ENCODE measurements at places on chromosomes 5 and 9. TPM values are rescaled to one million over a fixed set of nuclear protein-coding genes. Genes with fewer than 3 reads are reported as not detected.

DNA sequence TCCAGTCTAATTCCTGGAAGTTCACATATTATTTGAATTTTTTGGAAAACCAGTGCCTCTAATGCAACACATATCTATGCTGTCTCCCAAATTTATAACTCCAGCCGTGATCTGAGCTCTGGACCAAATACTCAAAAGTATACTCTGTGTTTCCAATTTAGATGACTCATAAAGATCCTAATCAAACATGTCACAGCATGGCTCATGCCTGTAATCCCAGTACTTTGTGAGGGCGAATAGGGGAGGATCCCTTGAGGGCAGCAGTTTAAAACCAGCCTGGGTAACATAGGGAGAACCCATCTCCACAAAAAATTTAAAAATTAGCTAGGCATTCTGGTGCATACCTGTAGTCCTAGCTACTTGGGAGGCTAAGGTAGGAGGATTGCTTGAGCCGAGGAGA lies 388.0 kb downstream of the CDH12 start:
- H3K4me1 ChIP-seq: no peaks in the 10 kb centered on the region
- no peak overlapping the region for H3K27ac ChIP-seq
- no peak overlapping the region for H3K4me3 ChIP-seq
- no peaks in the 10 kb centered on the region for H3K36me3 ChIP-seq

DNA sequence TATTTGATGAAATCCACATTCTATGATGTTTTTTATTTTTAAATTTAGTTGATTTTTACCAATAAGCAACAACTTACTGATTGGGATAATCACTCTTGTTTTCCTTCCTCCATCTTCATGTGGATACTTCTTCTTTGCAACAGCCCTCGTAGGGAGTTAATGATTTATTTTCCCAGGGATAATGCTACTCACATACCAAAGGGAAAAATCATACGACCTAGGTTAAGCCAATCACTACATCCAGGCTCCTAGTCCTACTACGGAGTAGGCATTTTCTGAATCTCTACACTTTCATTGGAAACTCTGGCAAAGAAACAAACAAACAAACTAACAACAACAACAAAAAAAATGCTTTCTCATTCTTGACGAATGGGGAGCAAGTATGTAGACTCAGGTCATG lies 663.4 kb downstream of the PTPRD start:
- no peaks in the 10 kb centered on the region for H3K36me3 ChIP-seq
- H3K27me3 ChIP-seq: no peaks in the 10 kb centered on the region
- no peak overlapping the region for H3K27ac ChIP-seq
- no peaks in the 10 kb centered on the region for H3K4me1 ChIP-seq
- no peak overlapping the region for H3K4me3 ChIP-seq

- no peaks in the 10 kb centered on the region for H3K36me3 ChIP-seq
- no peaks in the 10 kb centered on the region for H3K4me1 ChIP-seq
- H3K4me3 ChIP-seq: no peak overlapping the region
- no peak overlapping the region for H3K27ac ChIP-seq
Observed at GRCh38 chr5:79857714-79858409, 133.2 kb downstream of the MTX3 start.

DNA sequence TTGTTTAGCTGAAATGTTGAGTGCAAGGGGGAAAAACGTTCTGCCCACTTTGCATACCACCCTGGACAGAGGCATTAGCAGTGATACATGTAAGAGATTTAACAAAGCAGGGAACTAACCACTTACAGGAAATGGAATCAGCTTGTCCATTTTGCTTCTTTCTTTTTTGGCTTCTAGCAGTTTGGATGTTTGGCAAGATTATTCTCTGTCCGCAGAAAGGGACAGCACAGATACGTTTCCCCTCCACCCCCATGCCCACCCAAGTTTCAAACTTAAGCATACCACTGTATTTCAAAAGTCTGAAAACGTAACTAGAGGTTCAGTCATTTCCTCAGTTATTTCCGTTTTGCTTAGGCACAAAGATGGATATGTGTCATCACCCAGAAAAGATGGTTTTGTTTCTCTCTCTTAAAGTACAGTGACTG lies 118.4 kb downstream of the GDNF start:
- no peak overlapping the region for H3K4me3 ChIP-seq
- no peaks in the 10 kb centered on the region for H3K27me3 ChIP-seq
- peaks cover 11% of the 10 kb centered on the region for H3K36me3 ChIP-seq
- no peak for DNase-seq

- H3K4me3 ChIP-seq: no peak overlapping the region
- peaks cover 60% of the 10 kb centered on the region for H3K4me1 ChIP-seq
- DNase-seq: no peak
- H3K27me3 ChIP-seq: no peaks in the 10 kb centered on the region
- H3K36me3 ChIP-seq: peaks cover 11% of the 10 kb centered on the region
Observed at GRCh38 chr5:126445502-126446174, 22.4 kb downstream of the GRAMD2B start.

DNA sequence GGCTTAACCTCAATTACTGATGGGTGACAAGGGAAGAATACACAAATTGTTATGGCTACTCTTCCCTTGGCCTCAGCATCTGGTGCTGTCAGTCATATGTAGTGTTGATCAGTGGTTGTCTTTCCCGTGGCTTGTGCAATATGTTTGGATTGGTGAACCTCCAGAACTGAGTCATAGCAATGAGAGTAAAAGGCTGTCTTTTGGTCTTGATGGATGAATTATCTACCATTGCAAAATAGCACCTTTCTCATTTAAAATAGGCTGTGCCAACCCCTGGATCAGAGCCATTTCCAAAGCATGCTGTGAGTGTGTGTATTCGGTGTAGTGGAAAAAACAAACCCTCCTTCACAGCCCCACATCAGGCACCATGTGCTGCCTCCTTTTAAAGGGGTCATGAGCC lies 14.6 kb upstream of the F2R start:
- H3K27me3 ChIP-seq: no peaks in the 10 kb centered on the region
- H3K4me1 ChIP-seq: peaks cover 6% of the 10 kb centered on the region

DNA sequence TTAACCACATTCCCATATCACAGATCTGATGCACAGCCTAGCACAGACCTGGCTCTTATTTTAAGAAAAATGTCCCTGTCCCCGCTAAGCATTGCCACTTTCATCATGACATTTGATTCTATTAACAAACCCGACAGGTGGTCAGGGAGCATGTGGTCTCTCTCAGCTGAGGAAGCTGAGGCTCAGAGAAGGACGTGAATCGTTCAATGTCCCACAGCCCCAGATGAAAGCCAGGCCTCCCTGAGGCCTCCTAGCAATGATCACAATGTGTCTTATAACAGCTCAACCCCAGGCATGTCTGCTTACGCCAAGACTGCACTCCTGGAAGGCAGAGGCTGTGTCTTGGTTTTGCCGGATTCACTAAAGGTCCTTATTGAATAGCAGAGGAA lies 10.4 kb upstream of the CRB2 start:
- H3K4me3 ChIP-seq: no peak overlapping the region
- peaks cover 9% of the 10 kb centered on the region for H3K4me1 ChIP-seq
- H3K27ac ChIP-seq: no peak overlapping the region

- no peak overlapping the region for H3K4me3 ChIP-seq
- no peaks in the 10 kb centered on the region for H3K4me1 ChIP-seq
- DNase-seq: no peak
- no peak overlapping the region for H3K27ac ChIP-seq
Observed at GRCh38 chr5:119913425-119913824, 284.1 kb downstream of the FAM170A start.

DNA sequence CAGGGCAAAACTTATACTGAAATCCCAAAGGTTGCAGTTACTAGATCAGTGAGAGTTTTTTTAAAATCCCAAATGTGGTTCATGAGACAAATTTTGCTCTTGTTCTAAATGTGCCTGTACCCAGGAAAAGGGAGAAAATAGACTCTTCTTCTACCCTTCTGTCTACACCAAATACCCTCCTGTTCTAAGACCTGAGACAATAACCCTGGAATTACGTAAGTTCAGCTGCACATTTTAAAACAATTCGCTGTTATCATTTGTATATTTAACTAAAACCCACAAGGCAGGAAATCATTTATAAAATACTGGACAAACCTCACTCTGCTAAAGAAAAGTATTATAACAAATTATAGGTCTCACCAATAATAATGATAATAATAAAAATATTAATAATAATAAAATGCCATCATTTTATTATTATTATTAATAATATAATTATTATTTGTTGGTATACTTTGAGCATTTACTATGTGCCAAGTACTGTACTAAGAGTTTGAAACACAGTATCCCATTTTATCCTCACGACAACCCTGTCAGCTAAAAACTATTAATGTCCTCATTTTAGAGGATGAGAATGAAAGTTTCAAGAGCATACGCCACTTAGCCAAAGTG lies 49.8 kb upstream of the AFAP1L1 start:
- no peaks in the 10 kb centered on the region for H3K4me1 ChIP-seq
- no peaks in the 10 kb centered on the region for H3K36me3 ChIP-seq
- peaks cover 5% of the 10 kb centered on the region for H3K27me3 ChIP-seq

DNA sequence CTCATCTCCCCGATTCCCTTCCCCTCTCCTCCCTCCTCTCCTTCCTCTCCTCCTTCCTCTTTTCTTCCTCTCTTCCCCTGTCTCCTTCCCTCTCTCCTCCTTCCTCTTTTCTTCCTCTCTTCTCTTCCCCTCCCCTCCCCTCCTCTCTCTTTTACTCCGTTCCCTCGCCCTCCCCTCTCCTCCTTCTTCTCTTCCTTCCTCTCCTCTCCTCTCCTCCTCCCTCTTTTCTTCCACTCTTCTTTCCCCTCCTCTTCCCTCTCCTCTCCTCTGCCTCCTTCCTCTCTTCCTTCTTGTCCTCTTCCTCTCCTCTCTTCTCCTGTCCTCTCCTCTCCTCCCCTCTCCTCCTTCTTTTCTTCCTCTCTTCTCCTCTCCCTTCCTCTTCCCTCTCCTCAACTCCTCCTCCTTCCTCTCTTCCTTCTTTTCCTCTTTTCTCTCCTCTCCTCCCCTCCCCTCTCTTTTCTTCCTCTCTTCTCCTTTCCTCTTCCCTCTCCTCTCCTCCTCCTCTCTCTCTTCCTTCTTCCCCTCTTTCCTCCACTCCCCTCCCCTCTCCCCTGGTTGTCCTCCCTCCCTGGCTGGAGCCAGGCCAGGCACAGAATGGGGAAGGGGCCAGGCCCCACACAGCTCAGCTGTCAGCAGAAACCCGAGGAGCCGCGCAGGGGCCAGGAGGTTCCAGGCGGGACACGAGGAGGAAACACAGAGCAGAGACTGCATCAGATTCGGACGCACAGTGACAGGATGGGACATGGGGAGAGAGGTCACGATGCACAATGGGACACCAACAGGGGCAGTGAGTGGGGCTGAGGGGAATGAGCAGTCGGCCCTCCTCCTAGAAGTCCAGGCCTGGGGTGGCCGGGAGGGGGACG lies 48.0 kb downstream of the CAMK2A start:
- no peak overlapping the region for H3K27ac ChIP-seq
- no peaks in the 10 kb centered on the region for H3K4me1 ChIP-seq
- no peaks in the 10 kb centered on the region for H3K27me3 ChIP-seq
- H3K36me3 ChIP-seq: no peaks in the 10 kb centered on the region
- DNase-seq: no peak

- H3K36me3 ChIP-seq: no peaks in the 10 kb centered on the region
- no peak for DNase-seq
- H3K27ac ChIP-seq: no peak overlapping the region
- no peaks in the 10 kb centered on the region for H3K27me3 ChIP-seq
Observed at GRCh38 chr5:73977146-73977545, 351.1 kb downstream of the ARHGEF28 start.

DNA sequence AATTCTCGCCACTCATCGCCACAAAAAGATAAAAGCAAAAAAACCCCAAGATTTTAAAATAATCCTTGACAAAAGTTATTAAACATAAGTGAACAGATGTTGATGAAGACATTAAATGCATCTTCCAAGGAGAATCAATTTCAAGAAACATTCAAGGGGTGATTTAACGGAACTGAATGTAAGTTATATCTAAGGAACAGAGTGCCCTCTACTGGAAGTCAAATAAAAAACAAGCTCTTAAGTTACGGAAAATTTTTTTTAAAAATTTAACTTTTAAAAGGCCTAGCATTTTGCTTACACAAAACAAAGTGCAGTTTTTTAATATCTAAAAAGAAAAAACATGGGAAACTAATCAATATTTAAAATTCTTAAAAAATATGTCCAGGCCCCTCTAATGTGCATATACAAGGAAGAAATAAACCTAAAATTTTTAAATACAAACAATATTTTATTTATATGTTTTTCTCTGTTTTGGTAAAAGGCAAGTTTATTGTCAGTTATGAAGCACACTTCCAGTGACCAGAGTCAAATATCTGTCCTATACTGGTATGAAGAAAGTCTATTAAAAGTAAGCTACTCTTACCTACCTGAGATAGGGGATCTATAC lies 28.0 kb downstream of the TEX10 start:
- H3K27ac ChIP-seq: no peak overlapping the region
- DNase-seq: no peak
- H3K27me3 ChIP-seq: no peaks in the 10 kb centered on the region
- H3K4me1 ChIP-seq: no peaks in the 10 kb centered on the region

- no peak for DNase-seq
- no peaks in the 10 kb centered on the region for H3K36me3 ChIP-seq
- H3K27ac ChIP-seq: no peak overlapping the region
- no peak overlapping the region for H3K4me3 ChIP-seq
Observed at GRCh38 chr9:121476156-121476555, 23.5 kb downstream of the GGTA1 start.

DNA sequence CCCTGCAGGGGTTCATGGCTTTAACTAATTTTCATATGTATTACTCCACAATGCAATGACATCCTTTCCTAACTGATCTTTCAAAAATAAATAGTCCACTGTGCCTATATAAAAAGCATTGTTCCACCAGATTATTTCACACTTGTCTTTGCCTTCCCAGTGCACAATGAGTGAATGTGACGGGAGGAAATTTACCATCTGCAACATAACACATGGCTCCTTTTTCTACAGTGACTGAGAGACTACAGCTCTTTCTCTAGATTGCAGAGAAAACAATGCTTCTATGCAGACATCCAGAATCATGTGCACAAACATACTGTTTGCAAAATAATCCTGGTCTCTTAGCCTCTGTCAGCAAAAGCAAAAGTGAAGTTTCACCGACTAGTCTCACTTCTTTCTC lies 483.7 kb upstream of the PIK3R1 start:
- no peaks in the 10 kb centered on the region for H3K4me1 ChIP-seq
- DNase-seq: no peak
- no peak overlapping the region for H3K4me3 ChIP-seq

- no peaks in the 10 kb centered on the region for H3K27me3 ChIP-seq
- no peak for DNase-seq
- H3K4me3 ChIP-seq: no peak overlapping the region
- H3K27ac ChIP-seq: no peak overlapping the region
- H3K4me1 ChIP-seq: no peaks in the 10 kb centered on the region
- peaks cover 45% of the 10 kb centered on the region for H3K36me3 ChIP-seq
Observed at GRCh38 chr9:137771580-137771979, 106.0 kb upstream of the CACNA1B start.

GRCh38 chr5:167378894-167379723 lies 912.3 kb upstream of the WWC1 start:
- DNase-seq: no peak
- H3K4me3 ChIP-seq: no peak overlapping the region
- no peaks in the 10 kb centered on the region for H3K36me3 ChIP-seq
- H3K4me1 ChIP-seq: no peaks in the 10 kb centered on the region
- no peaks in the 10 kb centered on the region for H3K27me3 ChIP-seq
- no peak overlapping the region for H3K27ac ChIP-seq

- no peaks in the 10 kb centered on the region for H3K36me3 ChIP-seq
- DNase-seq: no peak
- H3K27me3 ChIP-seq: peaks cover 17% of the 10 kb centered on the region
- no peaks in the 10 kb centered on the region for H3K4me1 ChIP-seq
- no peak overlapping the region for H3K4me3 ChIP-seq
- H3K27ac ChIP-seq: no peak overlapping the region
Observed at GRCh38 chr5:180166176-180166575, 42.8 kb downstream of the RASGEF1C start.

Gene FST
- total RNA-seq: not detected

Gene WWC1
- total RNA-seq: not detected

Gene AQP3
- 31.4 TPM for total RNA-seq

Gene GMCL2
- total RNA-seq: not detected

Gene LRRC70
- 1.4 TPM for total RNA-seq

Gene SLC34A1
- total RNA-seq: 2.0 TPM

Gene ANKRD34B
- not detected for total RNA-seq
